ENCODE measurements at places on chromosomes 13 and 19.
A peak's percentile ranks its signal among the peaks of the same experiment; 100 is the strongest.

DNA sequence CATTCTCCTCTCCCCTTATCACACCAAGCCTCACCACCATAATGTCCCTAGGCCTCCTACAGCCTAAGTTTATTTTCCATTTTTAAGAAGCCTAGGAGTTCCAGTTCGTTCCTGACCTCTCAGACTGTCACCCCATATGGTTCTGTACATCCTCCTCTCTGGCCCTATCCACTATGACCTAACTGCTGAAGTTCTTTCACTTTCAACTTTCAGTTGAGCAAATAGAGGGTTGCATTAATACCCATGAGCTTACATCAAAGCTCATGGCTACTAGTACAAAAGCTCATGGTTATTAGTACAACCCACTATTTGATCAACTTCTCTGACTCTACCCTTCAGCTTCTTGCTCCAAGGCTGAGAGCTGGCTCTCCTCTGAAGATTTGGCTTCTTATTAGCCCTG is 72.9 kb downstream of the FGF14 start:
- no peaks in the 10 kb centered on the region for H3K36me3 ChIP-seq
- no peaks in the 10 kb centered on the region for H3K4me1 ChIP-seq
- no peak overlapping the region for H3K27ac ChIP-seq

GRCh38 chr13:110338441-110339101 is 31.5 kb downstream of the COL4A2 start:
- no peaks in the 10 kb centered on the region for H3K36me3 ChIP-seq
- peaks cover 43% of the 10 kb centered on the region for H3K4me1 ChIP-seq
- no peaks in the 10 kb centered on the region for H3K27me3 ChIP-seq
- DNase-seq = peak; percentile 28
- peak overlapping the region; percentile 56 for H3K27ac ChIP-seq

DNA sequence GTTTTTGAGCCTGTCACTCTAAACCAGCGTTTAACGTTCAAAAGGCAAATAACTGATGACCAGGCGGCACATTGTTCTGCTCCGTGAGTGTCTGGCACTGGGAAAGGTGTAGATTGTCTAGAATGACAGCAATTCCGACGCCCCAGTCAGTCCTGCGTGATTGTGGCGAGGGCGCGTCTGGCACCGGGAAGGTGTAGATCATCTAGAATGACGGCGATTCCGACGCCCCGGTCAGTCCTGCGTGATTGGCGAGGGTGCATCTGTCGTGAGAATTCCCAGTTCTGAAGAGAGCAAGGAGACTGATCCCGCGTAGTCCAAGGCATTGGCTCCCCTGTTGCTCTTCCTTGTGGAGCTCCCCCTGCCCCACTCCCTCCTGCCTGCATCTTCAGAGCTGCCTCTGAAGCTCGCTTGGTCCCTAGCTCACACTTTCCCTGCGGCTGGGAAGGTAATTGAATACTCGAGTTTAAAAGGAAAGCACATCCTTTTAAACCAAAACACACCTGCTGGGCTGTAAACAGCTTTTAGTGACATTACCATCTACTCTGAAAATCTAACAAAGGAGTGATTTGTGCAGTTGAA is 26.1 kb upstream of the NDUFS7 start:
- no peak overlapping the region for H3K4me3 ChIP-seq
- H3K4me1 ChIP-seq = peaks cover 26% of the 10 kb centered on the region
- H3K27me3 ChIP-seq = no peaks in the 10 kb centered on the region
- DNase-seq = no peak

DNA sequence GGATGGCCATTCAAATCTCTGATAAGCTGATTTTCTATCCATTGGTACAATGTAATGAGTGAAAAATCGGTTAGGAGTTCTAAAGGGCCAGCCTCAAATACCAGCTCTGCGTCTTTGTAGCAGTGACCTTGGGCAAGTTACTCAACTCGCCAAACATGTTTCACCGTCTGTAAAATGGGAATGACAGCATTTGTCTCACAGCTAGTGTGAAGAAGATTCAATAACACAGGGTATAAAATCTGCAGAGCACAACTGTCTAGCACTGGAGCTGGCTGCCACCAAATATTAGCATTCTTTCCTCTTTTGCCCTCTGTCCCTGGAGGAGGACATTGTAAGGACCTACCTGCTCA is 22.1 kb upstream of the SERP2 start:
- peaks cover 8% of the 10 kb centered on the region for H3K4me1 ChIP-seq
- H3K27ac ChIP-seq = peak overlapping the region; percentile 84
- no peak overlapping the region for H3K4me3 ChIP-seq
- DNase-seq = no peak
- H3K36me3 ChIP-seq = no peaks in the 10 kb centered on the region
- no peaks in the 10 kb centered on the region for H3K27me3 ChIP-seq

Data from upper lobe of right lung (tissue), 1 donor.